Stimulated activated CD8-positive, alpha-beta memory T cell treated with anti-CD3 and anti-CD28 coated beads, Interleukin-4, amount 100 ng/mL, for 1 hour (primary cell): ENCODE measurements at places on chromosomes 3 and 15.

GRCh38 chr3:60215946-60216345 lies 1035.3 kb downstream of the FHIT start:
- DNase-seq: no peak

DNA sequence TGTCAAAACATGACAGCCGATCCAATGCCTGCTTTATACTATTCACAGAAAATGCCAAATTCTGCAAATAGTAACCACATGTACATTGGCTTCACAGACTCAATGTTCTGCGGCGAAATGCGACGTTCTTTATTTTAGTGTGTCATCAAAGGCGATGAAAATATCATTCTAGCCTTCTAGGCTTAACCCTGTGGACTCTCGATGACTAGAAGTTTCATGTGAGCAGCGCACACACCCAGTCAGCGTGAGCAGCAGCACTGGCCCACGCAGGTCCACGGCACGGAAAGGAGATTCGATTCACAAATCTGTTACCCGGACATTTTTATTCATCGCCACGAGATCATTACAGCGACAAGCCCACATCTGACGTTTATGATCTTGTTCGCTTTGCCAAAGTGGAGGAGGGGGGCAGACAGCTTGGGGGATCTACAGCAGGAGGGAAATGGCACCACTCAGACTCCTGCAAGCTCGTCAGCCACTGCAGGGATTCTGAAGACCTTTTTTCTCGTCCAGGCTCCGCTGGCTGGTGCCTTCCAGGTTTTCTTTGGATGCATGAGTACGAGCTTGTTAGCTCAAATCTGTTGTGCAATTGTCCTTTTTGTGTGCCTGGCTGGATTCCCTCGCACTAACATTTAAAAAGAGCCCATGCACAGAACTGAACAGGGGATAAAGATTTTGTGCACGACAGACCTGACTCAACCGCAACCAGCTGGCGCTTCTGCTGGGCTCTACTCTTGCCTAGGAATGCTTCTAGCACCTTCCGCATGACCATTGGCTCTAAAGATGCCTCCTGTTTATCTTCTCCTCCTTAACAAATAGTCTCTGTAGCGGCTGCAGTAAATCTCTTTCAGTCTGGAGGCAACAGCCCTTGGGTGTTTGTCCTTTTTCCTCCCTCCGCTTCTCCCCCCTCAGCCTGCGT lies 938.4 kb downstream of the MCTP2 start:
- DNase-seq: no peak

DNA sequence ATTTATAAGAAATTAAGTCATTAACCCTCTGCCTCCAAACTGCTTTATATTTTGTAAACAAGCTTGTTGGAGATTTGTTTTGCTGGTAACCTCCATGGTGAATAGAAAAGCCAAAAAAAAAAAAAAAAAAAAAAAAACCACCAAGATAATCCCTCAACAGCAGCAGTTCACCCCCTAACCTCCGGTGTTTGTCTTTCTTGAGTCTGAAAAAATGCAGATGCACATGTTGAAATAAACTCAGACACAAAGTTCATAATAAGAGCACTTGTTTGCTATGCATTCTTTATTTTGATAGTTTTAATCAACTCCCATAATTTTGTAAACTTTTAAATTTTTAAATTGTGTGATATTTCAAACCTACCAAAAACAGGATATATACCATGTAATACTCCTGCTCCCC lies 1.8 kb upstream of the PLCH1 start:
- DNase-seq: no peak

DNA sequence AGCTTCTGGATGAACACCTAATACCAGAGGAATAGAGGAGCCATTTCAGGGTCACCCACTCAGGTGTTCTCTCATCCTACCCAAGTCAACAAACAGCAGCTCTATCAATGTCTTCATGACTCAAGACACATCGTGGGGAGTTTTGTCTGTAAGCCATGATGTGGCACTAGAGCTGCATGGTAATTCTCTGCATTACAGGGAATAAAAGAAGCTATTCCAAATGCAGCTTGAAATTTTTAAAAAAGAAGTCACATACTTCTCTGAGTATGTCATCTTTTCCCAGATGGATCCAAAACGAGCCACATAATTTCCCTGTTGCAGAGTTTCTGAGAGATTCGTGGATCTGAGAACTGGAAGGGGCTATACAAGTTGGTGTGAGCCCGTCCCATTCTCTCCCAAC lies 6.1 kb upstream of the THSD4 start:
- no peak for DNase-seq

- DNase-seq: no peak
Measured at GRCh38 chr15:39056357-39056756, 491.7 kb upstream of the RASGRP1 start.

DNA sequence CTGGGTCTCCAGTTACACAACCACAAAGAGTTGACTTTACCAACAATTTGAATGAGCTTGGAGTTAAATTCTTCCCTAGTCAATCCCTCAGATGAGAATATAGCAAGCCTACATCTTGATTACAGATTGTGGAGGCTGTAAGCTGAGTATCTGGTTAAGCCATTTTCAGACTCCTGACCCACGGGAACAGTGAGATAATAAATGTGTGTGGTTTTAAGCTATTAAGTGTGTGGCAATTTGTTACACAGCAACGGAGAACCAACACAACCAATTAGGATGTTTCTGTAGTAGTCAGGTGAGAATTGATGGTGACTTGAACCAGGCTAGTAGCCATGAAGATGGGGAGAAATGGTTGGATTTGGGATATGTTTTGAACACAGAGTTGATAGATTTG lies 37.7 kb upstream of the SLC4A7 start:
- DNase-seq: no peak

DNA sequence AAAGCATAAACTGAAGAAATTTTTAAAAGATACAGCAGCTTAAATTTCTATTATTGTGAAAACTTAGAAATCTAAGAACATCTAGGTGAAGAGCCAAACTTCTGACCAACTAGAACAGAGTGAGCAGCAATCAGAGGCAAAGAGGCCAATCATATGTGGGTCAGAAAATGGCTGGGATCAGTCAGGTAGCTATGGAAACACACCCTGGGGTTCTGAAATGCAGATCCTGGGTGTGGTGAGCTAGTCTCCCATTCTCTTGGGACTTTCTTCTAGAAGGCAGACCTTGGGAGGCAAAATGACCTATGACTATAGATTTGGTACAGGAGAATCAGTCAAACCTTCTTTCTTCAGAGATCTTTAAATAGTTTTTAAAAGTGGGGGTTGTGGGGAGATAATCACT lies 385.8 kb downstream of the TBC1D5 start:
- no peak for DNase-seq

DNA sequence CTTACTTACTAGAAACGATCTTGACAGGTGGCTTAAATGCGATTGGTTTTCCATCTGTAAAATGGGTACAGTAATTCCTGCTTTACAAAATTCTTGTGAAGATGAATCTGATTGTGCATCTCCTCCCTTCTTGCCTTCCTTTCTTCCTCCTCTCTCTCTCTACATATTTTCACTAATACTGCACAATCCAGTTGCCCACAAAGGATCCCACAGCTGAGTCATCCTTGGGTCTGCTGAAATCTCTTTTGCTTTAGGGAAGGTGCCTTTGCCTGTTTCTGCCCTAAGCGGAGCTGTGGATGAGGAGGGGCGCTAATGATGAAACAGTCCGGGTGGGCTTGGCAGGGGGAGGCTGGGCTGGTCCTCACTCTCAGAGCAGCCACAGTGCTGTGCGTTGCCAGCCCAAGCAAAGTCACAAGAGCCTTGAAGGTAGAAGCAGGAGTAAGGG lies 46.1 kb downstream of the AMOTL2 start:
- no peak for DNase-seq

DNA sequence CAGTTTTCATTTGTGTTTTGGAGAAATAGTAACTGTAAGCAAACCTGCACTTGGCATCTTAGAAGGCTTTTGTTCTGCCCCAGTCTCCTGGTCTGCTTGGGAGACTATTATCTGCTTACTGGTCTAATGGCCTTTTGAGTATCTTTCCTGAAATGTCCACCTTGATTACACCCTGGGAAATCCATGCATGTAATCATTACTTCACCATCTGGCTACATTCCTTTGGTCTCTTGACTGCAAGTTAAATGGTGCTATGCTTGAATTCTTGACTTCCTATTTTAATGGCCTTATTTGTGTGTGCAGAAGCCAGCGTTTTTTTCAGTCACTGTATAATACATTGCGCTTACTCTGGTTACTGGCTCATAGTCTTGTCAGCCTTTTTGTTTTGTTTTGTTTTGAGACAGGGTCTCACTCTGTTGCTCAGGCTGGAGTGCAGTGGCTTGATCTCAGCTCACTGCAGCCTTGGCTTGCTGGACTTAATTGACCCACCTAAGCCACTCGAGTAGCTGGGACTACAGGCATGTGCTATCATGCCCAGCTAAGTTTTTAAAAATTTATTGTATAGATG lies 30.0 kb downstream of the CHD2 start:
- DNase-seq: no peak

GRCh38 chr3:149954812-149955211 lies 15.9 kb downstream of the PFN2 start:
- DNase-seq: no peak

- DNase-seq: no peak
Measured at GRCh38 chr3:107258300-107258699, 118.9 kb upstream of the CCDC54 start.
